ENCODE measurements at places on chromosomes 12 and 14.
A peak's percentile ranks its signal among the peaks of the same experiment; 100 is the strongest.

DNA sequence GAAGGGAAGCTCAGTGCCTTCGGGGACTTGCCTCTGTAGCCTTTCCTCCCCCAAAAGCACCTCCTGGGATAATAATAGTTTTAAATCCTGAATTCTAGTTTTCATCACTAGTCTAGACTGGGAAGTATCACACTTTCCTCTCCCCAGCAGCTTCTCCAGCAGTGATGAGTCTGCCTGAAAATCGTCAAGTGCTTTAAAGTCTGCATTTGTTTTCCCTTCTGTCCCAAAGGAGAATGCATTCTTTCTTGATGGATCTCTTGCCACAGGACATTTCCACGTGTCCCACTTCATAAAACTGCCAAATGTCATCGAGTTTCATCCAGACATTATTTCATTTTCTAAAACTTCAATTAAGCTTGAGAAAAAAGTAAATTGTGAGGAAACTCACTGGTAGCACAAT is 15.0 kb downstream of the CSRP2 start:
- no peak for DNase-seq

- DNase-seq, result no peak
Measured at GRCh38 chr12:82210882-82211281, 147.3 kb downstream of the CCDC59 start.

GRCh38 chr12:1920436-1920835 is 2.0 kb upstream of the CACNA2D4 start:
- DNase-seq, result no peak

DNA sequence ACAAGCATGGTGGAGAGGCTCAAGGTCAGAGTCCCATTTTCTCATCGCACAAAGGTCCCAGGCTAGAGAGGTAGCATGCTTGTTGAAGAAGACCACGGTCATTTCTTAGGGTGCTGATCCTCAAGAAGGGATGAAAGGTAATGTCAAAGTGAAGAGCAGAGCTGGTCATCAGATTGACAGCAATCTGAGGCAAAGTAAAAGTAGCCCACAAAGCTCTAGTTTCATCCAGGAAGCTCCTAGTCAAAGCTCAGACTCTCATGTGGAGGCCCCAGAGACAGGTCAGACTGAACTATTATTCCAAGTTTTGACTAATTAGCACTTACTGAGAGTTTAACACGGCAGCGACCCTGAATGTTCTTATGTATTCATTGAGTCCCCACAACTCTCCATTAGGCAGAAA is 270.6 kb downstream of the RPS29 start:
- no peak for DNase-seq

DNA sequence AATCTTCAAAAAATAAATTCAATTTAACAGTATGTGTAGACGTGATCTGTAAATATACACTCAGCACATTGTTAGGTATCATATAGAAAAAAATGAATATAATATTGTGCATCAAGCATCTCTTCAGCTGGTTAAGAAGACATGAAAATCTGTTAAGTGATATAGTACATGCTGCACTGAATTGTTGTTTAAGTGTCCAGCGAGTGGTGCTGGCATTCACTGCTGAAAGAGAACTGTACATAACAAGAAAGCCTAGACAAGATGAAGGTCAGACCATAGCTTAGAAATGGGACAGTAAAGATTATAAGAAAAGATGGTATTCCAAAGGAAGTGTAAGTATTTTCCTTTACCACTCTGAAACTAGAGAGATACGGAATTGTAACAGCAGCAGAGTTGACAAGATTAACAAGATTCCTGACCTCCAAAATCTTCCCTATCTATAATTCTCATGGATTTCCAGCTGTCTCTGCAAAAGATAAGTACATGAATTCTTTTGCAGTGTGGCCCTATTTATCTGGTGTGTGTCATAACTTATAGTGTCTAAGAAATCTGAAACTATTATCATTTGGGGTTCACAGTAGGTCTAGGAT is 198.6 kb downstream of the FLRT2 start:
- DNase-seq, result no peak

GRCh38 chr12:9751204-9752144 is 9.2 kb downstream of the CD69 start:
- no peak for DNase-seq

GRCh38 chr12:30988086-30988485 is 61.5 kb downstream of the TSPAN11 start:
- no peak for DNase-seq

GRCh38 chr14:54500744-54501143 is 9.0 kb upstream of the CGRRF1 start:
- DNase-seq, result no peak

GRCh38 chr12:9727813-9728212 is 5.1 kb downstream of the CLECL1 start:
- DNase-seq, result no peak

- DNase-seq, result no peak
Measured at GRCh38 chr14:21041676-21042433, at the start of gene RNASE7. Gene RNASE7, plus strand, starts transcription at chr14:21042362. Its CDS starts 631 bp downstream, at chr14:21042993.

GRCh38 chr14:64844272-64844671 is 35.4 kb downstream of the SPTB start:
- no peak for DNase-seq

DNA sequence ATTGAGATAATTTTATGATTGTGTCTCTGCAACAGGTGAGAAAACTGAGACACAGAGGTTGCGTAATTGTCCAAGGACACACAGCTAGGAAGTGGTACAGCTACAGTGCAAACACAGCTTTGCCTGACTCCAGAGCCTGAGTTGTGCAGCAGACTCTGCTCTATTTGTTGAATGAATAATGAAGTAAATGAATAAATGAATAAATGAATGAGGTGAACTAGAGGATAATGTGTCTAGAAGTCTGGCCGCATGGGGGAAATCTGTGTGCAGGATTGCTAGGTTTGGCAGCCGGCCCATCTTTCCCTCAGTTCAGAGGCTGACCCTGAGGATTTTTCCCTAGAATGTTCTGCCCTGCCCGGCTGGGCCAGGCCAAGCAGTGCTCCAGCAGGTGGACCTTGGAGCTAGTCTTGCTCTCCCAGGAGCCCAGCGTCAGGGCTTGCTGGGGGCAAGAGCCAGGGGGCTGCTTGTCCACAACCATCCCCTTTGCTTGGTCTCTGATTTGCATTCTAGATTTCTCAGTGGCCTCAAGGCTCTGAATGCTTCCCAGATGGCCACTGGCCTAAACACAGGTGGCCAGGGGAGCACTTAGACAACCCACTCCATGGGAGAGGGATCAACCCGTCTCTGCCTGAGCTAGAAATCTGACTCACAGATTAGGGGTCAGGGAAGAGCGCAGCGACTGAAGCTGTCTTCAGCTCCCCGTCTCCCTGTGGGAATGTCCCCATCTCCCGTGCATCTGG is 225.2 kb downstream of the C12orf75 start:
- DNase-seq, result no peak

GRCh38 chr12:50824914-50825313 is 17.8 kb upstream of the TMPRSS12 start:
- no peak for DNase-seq

DNA sequence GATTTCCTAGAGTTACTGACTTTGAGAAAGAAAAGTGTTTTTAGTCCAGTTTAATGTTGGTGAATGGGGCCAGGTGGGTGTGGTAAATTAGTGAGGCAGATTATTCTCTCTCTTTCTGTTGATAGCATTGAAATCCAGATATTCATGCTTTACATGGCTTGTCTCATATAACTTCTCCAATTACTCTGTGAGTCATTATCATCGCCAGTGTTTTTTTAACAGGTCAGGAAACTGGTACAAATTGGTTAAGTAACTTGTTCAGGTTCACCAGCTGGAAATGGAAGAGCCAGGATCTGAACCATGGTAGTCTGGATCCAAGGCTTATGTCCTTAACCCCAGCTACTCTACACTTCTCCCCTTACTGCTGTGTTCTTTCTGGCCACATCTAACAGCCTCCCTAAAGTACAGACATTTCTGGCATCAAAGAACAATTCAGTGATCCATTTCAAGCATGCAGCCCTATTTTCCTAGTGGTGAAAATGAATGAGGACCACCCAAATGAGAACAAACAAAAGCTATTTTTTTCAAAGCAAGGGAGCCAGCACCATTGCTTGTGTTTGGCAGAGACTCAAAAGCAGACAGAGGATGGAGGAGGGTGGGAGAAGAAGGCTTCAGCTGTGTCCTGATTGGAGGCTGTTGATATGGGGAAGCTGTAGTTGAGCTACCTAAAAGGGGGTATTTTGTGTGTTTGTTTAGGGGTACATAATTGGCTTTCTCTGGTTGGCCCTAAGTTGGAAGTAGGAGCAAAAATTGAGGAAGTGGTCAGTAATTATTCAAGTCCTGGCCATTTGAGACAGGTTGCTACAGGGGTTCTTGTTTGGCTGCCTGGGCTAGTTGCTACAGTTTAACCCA is 1.7 kb downstream of the IRAK3 start:
- DNase-seq, result no peak

- no peak for DNase-seq
Measured at GRCh38 chr14:99530407-99531155, 49.4 kb downstream of the CCNK start.

DNA sequence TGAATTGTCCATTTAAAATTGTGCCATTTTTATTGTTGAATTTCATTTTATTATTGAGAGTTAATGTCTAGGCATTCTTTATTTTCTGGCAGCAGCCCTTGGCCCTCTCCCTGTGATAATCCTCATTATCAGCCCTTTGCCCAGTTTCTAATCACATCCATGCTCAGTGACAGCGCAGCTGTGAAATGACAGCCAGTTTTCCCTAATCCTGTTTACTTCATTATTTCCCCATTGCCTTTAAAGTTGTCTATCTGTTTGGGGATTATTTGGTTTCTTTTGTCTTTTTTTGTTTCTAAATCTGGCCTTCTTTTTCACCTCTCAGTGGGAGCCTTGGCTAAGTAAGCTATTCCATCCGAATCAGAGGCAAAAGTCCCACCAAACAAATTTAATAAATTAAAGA is 476.9 kb downstream of the SLC6A15 start:
- no peak for DNase-seq

- peak; percentile 70 for DNase-seq
Measured at GRCh38 chr14:89349171-89350008, 67.6 kb downstream of the FOXN3 start.

DNA sequence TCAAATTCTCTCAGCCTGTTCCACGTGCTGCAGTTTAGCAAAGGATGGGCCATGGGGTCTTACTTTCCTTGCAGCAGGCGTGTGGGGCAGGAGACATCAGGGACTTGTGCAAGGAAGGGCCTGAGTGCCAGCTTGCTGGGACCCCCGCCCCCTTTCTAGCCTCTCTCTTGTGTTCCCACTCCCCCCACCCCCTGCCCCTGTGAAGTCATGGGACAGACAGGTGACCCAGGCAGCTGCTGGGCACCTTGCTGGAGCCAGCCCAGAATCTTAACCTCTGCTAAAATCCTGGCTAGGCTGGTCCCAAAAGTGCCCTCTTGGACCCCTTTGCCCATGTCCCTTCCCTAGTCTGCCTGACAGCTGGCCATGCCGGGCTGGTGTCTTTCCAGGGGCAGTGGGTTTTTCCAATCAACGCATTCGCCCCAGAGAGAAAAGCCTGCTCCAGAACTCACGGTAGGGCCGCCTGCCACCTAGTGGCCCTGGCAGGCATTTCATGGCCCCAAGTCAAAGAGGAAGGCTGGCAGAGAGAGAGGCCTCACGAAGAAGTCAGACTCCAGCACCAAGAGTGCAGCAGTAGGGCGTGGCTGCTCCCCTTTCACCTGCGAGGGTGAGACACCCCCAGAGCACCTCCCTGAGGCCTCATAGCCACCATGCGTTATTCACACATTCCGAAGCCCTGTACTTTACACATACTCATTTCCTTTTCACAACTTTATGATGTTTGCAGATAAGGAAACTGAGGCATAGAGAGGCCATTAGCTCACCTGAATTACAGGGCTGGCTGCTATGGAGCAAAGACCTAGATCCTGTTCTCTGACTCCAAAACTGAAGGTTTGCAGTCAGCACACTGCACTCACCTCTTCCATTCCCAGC is 67.4 kb downstream of the LGMN start:
- DNase-seq, result peak; percentile 31

DNA sequence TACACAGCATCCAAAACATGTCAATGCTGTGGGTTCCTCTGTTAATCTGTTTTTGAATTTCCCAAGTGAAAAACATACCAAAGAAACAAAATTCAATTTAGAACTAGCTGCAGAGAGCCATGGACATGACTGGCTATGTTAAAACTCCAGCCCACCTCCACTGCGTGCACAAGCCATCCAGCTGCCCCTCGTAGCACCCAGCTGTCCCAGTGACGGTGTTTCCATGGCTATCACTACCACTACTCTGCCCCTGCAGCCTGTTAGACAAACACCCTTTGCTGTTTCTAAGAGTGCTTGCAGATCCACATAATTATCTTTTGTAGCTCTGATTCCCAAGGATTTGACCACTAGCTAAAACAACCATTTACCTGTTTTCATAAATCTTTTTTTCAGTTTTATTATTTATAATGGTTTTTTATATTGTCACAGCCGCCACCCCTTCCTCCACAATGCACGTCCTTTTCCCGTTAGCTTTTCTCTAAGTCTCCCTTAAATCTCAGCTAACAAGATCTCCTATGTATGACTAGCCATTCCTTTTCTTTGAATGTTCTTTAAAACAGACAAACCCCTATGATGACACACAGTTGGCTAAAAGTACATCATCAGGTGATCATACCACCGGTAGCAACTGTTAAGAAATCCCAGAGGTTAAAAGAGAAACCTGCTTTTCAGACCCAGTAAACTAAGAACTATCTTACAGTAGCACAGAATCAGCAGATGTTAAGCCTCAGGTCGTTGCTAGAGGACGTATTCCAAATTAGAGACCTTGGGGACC is 37.8 kb upstream of the NAA30 start:
- DNase-seq, result no peak

DNA sequence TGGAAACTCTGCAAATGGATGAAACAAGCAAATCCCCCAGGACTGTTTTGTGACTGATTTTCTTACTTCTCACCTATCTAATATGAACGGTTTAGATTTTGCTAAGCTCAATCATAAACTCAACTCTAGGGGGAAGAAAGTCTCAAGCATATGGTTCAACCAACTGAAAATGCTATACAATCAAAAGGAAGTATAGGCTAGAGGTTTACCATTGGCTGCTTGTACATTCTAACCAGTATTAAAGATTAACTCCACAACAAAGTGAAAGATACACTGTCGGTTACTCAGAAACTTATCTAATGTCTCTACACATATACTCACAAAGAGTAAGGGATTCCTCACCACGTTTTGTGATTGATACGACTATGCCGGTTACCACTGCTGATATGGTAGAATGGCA is 281.8 kb upstream of the SOX5 start:
- DNase-seq, result no peak

GRCh38 chr12:28456934-28457710 is 266.9 kb downstream of the CCDC91 start:
- no peak for DNase-seq

Data from hypothalamus (tissue), 51 donors.